HT1080 (cell line): ENCODE measurements at places on chromosomes 6 and 20. TPM values are rescaled to one million over a fixed set of nuclear protein-coding genes. Genes with fewer than 3 reads are reported as not detected.

GRCh38 chr6:4973982-4974745 lies 29.7 kb downstream of the RPP40 start:
- no peak for DNase-seq

GRCh38 chr20:53576586-53577318 lies 16.9 kb downstream of the ZNF217 start:
- DNase-seq = no peak

- DNase-seq = peak; percentile 85
Measured at GRCh38 chr6:49565855-49566254, 15.4 kb downstream of the C6orf141 start.

DNA sequence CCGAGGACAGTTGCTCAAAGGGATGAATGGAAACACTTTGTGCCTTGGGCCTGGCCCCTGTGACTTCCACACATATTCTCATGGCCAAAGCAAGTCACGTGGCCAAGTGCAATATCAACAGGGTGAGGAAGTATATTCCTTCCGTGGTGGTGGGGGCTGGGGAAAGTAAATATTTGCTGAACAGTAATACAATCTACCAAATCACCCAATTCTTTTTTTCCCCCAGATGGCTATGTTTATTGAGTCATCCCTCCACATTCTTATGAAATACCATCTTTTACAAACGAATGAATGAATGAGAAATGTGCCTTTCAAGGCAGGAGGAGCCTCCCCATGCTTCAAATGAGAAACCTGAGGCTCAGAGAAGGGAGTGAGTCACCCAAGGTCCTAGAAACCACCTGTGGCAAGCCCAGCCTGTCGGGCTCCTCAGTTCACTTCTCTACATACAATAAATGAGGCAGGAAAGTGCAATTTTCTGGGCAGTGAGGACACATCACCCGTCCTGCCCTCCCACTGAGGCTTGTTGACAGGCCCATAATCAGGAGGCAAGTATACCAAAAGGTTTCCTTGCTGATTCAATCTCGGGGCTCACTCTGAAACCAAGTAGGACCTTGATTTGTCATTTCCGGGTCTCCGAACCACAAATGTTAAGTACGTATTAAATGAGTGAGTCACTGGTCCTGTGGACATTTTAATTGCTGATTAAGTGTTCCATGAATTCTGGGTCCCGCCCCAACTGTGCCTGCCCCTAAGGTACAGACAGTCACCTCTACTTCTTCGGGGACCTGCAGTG lies 25.3 kb upstream of the TOP1 start:
- DNase-seq = peak; percentile 100

DNA sequence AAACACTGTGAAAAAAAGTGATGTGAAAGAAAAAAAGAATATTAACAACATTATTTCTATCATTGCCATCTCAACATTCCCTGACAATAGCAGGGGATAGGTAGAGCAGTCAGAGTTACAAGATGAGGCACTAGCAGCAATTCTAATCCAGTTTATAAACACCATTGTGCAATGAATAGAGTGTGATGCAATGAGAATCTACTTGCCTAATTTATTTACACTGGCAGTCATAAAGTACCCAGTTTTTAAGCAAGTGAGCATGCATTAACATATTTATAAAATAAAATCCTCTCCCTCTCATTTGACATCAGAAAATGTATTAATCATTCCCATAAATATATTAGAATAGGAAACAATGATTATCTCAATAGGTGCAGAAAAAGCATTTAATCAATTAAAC lies 2.5 kb upstream of the MANEA start:
- DNase-seq = no peak

DNA sequence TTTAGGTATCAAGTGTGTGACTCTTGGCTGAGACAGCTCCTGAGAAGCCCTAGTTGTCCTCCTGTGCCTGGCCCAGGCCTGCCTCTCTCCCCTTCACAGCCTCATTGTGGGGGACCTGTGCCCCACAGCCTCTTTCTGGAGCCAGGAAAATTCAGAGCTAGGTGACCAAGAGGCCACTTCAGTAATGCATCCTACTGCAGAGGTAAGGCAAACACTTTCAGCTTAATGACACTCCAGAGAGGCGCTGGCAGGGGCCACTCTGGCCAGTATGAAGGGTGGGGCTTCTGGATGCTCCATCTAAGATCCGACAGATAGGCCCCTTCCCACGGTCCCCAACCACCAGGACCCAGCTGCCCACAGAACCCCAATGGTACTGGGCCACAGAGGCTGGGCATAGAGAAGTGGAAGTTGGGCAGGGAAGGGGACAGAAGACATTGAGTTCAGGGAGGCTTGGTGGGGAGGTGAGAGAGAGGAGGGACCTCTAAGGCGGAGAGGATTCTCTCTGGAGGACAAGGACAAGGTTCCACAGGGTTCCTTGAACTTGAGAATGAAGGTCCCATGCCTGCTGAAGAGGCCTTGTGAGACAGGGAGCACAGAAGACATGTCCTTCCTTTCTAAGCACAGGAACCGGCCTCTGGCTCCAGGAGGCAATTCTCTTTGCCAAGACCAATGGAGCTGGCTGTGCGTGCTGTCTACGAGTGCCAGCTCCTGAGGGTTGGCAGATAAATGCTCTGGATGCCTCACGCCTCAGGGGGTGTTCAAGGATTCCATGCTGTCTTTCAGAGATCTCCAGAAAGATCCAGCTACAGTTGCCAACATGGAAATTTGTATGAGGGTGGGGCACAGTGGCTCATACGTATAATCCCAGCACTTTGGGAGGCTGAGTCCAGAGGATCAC lies 46.4 kb upstream of the TGM2 start:
- DNase-seq = no peak

GRCh38 chr20:14065774-14066173 lies 70.5 kb downstream of the MACROD2 start:
- no peak for DNase-seq

GRCh38 chr6:35925961-35926360 lies 5.1 kb upstream of the SRPK1 start:
- no peak for DNase-seq

DNA sequence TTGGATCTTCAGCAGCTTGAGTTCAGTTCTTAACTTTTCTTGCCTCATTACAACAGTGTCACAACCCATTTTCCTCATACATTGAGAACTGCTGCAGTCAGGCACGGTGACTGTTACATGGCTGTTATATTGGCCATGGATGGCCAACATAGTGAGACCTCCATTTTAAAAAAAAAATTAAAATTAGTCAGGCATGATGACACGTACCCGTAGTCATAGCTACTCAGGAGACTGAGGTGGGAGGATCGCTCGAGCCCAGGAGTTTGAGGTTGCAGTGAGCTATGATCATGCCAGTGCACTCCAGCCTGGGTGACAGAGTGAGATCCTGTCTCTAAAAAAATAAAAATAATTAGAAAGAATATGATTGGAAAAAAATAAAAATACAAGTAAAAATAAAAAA lies 9.9 kb upstream of the MMP24 start:
- DNase-seq = no peak

- DNase-seq = no peak
Measured at GRCh38 chr20:11608736-11609135, 309.0 kb upstream of the BTBD3 start.

GRCh38 chr20:52667358-52667757 lies 304.8 kb upstream of the TSHZ2 start:
- DNase-seq = no peak

DNA sequence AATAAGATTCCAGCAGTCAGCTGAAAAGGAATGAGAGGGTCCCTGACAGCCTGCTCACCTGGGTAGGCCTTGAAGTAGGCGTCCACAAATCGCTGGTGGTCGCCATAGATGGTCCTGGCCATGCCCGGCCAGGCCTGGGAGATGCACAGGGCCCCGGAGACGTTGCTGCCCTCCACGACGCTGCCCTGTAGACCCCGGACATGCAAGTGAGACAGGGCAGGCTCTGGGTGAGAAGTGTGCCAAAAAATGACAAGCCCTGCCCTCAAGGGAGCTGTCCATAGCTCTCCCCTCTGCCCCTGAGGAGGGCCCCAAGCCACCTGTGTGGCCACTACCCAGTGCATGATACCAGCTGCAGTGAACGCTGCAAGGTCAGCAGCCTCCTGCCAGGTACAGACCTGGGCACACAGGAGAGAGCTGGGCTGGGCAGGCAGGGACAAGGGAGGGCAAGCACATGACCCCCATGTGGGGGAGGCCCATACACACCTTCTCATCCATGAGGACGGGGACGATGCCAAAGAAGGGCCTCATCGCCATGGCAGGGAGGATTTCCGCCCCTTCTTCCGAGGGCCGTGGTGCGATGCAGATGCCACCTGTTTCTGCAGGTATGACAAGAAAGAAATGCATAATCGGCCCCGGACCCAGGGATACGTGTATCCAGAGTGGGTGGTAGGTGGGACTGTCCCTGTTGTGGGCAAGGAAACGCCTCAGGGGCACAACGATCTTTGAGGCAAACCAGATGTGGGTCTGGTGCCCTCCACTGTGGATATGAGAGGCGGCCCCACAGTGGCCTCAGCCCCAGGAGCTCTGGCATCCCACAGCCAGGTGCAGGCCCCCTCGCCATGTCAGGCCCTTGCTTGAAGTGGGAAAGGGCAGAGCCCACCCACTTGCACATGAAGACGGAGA lies 21.2 kb upstream of the APMAP start:
- DNase-seq = no peak

- DNase-seq = no peak
Measured at GRCh38 chr20:36850759-36851158, 25.2 kb upstream of the TLDC2 start.

- no peak for DNase-seq
Measured at GRCh38 chr6:49142421-49143151, 320.5 kb downstream of the MMUT start.

- no peak for DNase-seq
Measured at GRCh38 chr6:13466304-13467215, 20.8 kb downstream of the GFOD1 start.

DNA sequence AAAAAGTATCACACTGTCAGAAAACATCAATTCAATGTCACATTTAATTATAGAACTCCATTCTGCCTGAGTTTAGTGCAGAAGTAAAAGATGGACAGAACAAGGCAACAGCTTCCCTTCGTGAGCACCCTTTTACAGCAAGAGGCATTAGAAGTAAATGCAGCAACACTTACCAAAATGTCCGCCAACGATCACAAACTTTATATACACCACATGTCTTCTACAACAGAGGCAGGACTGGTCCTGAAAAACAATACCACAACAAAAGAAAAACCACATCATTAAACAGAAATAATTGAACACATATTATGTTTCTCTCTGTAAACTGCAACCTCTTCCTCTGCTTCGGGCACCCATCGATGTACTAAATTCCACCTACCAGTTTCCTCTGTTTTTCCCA lies 92.9 kb downstream of the FYN start:
- DNase-seq = no peak

GRCh38 chr20:47481330-47482216 lies 20.1 kb upstream of the NCOA3 start:
- no peak for DNase-seq

DNA sequence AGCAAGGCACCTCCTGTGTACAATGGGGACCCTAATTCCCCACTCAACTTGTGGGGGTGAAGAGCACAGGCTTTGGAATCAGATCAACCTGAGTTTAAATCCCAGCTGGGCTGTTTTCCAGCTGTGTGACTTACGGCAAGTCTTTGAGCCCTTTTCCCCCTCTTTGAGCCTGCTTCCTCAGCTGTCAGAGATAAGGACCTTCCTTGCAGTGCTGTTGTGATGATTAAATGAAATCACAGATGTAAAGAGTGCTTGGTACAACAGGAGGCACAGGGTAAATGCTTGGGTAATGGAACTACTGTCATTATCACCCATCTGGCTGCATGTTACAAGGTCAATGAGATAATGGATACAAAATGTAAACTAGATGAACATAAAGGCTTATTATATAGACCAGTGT lies 3.2 kb downstream of the SNX21 start:
- DNase-seq = no peak

- DNase-seq = no peak
Measured at GRCh38 chr20:49248301-49248700, 29.1 kb downstream of the DDX27 start.

- no peak for DNase-seq
Measured at GRCh38 chr6:2183246-2183645, 62.2 kb downstream of the GMDS start.

GRCh38 chr6:43838276-43839036 lies 68.4 kb downstream of the VEGFA start:
- DNase-seq = peak; percentile 34

GRCh38 chr6:146543940-146544615 lies 445 bp downstream of the RAB32 start:
- DNase-seq = peak; percentile 46

DNA sequence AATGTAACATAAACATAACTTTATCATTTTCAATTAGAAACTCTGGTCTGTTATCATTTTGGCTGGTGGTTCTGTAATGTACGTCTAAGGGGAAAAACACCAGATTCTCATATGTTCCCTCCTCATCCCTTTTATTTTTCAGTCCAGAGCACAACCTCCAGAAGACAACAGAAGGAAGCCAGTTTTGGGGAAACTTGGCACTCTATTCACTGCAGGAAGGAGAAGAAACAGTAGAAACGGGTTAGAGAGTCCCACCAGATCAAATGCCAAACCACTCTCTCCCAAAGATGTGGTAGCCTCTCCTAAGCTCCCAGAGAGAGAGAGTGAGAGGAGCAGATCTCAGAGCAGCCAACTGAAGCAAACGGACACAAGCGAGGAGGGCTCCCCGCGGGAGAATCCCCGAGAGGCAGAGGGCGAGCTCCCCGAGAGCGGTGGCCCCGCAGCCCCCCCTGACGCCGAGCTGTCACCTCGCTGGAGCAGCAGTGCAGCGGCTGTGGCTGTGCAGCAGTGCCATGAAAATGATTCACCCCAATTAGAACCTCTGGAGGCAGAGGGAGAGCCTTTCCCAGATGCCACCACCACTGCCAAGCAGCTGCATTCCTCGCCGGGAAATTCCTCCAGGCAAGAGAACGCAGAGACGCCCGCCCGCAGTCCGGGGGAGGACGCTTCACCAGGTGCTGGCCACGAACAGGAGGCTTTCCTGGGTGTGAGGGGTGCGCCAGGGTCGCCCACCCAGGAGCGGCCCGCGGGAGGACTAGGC lies 117.8 kb downstream of the RTN4IP1 start:
- DNase-seq = peak; percentile 71

GRCh38 chr6:135743476-135743875 lies 108.0 kb upstream of the PDE7B start:
- no peak for DNase-seq

The ETV7 gene
- not detected in 2 replicates for total RNA-seq

The ARMC2 gene
- total RNA-seq = 0.17 and 1.3 TPM in 2 replicates

The C20orf141 gene
- 0.50 TPM in 1 of 2 replicates, not detected in the other for total RNA-seq

The TENT5A gene
- total RNA-seq = 3.4 and 4.0 TPM in 2 replicates

The BPIFB4 gene
- 0.10 TPM in 1 of 2 replicates, not detected in the other for total RNA-seq

The SMOC2 gene
- not detected in 2 replicates for total RNA-seq

The UBE2C gene
- total RNA-seq = 287 and 392 TPM in 2 replicates

The CYP21A2 gene
- not detected in 2 replicates for total RNA-seq

The BPIFB2 gene
- total RNA-seq = not detected in 2 replicates

The MUC21 gene
- total RNA-seq = not detected in 2 replicates

The GPR31 gene
- total RNA-seq = not detected in 2 replicates

The UNC5CL gene
- total RNA-seq = 0.16 and 0.37 TPM in 2 replicates

The WFDC12 gene
- total RNA-seq = not detected in 2 replicates

The HNF4A gene
- 0.34 TPM in 1 of 2 replicates, not detected in the other for total RNA-seq

The NECAB3 gene
- total RNA-seq = 22.8 and 25.1 TPM in 2 replicates

The APOBEC2 gene
- total RNA-seq = not detected in 2 replicates

The PRSS35 gene
- 0.69 and 0.70 TPM in 2 replicates for total RNA-seq

The MYCT1 gene
- 0.56 and 1.8 TPM in 2 replicates for total RNA-seq

The TCP11 gene
- 0.13 TPM in 1 of 2 replicates, not detected in the other for total RNA-seq

The DEFB116 gene
- total RNA-seq = not detected in 2 replicates
